ENCODE measurements at places on chromosomes 7 and 10. TPM values are rescaled to one million over a fixed set of nuclear protein-coding genes. Genes with fewer than 3 reads are reported as not detected.

OLAH gene
- total RNA-seq: not detected

NAT16 gene
- not detected for total RNA-seq

KCP gene
- 0.50 TPM for total RNA-seq

PILRA gene
- total RNA-seq: 0.33 TPM

ZNF804B gene
- not detected for total RNA-seq

WIPF3 gene
- total RNA-seq: 0.33 TPM

OIT3 gene
- under 0.01 TPM for total RNA-seq

HELLS gene
- 3.9 TPM for total RNA-seq

Data from fibroblast of lung (primary cell).